ENCODE measurements at places on chromosomes 11 and 22.

DNA sequence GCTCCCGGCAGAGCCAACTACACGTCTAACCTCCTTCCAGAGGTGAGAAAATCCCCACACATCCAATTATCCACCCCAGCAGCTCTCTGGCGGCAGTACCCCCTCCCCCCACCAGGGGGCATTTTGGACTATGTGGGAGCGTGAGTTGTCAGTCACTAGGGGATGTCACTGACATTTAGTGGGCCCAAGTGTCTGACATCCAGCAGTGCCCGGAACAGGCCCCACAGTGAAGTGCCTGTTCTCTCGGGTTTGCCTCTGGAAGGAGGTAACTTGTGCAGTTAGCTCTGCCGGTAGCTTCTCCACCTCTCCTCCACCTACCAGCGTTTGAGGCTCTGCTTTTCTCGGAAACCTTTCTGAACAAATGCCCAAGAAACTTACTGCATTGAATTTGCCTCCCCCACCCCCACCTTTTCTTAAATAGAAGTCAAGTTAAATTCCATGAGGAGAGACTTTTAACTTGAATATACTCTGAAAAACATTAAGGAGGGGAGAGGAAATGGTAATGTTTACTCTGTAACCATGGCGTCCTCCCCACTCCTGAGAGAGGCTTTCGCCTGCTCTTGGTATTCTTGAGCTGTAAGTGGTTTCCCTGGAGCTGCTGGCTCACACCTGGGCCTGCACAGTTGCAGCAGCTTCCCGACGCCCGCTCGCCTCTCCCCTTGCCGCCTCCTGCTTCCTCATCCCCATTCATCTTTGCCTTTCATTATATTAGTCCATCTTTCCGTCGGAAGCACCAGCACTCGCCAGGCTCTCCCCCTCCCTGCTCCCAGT is 112.8 kb downstream of the WNT7B start:
- DNase-seq = peak; percentile 44

- DNase-seq = peak; percentile 33
These were observed at the start of gene MTFP1 for GRCh38 chr22:30425616-30426387. MTFP1 (plus strand) TSS chr22:30425768; CDS start chr22:30425880, 112 bp downstream.

- DNase-seq = no peak
These were observed 1069.4 kb downstream of the NTM start for GRCh38 chr11:132439711-132440255.

GRCh38 chr22:37762389-37762836 is 45.3 kb upstream of the GCAT start:
- no peak for DNase-seq

DNA sequence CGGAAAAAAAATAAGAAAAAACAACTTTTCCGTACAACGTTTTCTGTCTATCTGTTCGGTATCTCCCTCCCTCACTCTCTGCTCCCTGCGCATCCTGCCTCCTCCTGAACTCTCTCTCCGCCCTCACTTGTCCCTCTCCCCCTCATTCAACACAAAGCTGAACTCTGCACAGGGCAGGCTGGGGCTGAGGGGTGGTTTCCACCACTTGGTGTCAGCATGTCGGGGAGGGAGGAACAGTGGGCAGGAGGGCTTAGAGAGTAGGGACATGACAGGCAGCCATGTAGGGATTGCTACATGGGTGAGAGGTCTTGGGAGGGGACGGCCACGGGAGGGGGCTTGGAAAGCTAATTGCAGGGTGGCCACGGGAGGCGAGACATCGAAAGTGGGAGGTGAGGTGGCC is 17.6 kb downstream of the SLC22A12 start:
- no peak for DNase-seq

GRCh38 chr22:32265882-32266767 is 11.0 kb upstream of the SLC5A4 start:
- peak; percentile 34 for DNase-seq

GRCh38 chr11:82714346-82715174 is 19.1 kb downstream of the FAM181B start:
- DNase-seq = no peak

DNA sequence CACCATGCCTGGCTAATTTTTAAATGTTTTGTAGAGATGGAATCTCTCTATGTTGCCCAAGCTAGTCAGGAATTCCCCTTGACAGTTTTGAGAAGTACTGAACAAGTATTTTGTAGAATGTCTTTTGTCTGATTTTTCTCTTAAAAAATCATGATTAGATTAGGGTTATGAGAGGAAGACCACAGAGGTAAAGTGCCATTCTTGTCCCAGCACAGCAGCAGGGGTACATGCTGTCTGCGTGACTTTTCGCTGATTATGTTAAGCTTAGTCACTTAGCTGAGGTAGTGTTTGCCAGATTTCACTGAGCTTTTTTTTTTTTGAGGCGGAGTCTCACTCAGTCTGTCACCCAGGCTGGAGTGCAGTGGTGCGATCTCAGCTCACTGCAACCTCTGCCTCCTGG is 13.6 kb upstream of the NUP160 start:
- no peak for DNase-seq

GRCh38 chr11:118227865-118228785 is 3.3 kb upstream of the JAML start:
- no peak for DNase-seq

GRCh38 chr22:25630447-25630846 is 66.0 kb downstream of the GRK3 start:
- no peak for DNase-seq

- no peak for DNase-seq
These were observed 8.9 kb downstream of the HPX start for GRCh38 chr11:6431861-6432260.

- DNase-seq = no peak
These were observed 141.3 kb downstream of the ST3GAL4 start for GRCh38 chr11:126496576-126497337.

DNA sequence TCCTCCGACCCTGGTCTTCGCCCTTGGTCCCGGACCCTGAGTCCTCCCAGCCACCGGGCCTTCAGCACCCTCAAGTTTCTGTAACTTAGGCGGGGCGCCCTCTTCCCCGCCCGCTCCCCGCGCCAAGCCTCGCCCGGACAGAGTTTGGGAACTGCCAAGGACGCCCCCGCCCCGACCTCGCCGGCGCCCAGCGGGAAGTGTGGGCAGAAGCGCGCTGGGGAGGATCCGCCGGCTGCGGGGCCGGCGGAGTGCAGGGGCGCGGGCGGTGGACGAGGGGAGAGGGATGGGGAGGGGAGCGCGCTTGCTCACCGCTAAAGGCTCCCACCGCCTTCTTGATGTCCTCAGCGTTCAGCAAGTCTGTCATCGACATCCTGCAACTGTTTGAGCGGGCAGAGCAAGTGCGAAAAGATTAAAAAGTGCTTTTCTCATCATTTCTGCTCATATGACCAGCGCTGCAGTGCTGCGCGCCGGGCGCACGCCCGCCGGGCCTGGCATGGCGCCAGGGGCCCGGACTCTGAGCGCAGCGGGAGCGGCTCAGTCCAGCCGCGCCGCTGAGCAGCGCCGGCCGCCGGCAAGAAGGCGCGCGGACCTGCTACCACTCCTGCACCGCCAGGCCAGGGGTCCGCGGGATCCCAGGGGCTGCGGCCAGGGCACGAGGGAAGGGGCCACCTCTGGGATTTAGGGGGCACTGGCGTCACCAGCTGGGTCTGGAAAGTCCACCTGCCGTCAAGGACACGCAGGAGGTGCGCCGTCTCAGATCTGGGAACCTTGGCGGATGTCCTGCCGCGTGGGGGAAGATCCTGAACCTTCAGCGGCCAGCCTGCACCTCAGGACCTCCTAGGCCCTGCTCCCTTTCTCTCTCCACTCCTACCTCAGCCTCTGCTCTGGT is at the start of gene PVALB:
PVALB (minus strand) TSS at position 400 of the 889 bp plus-strand sequence; CDS start at position 370, 30 bp downstream.
- DNase-seq = no peak

GRCh38 chr11:62322524-62322923 is 14.7 kb upstream of the ASRGL1 start:
- DNase-seq = no peak

DNA sequence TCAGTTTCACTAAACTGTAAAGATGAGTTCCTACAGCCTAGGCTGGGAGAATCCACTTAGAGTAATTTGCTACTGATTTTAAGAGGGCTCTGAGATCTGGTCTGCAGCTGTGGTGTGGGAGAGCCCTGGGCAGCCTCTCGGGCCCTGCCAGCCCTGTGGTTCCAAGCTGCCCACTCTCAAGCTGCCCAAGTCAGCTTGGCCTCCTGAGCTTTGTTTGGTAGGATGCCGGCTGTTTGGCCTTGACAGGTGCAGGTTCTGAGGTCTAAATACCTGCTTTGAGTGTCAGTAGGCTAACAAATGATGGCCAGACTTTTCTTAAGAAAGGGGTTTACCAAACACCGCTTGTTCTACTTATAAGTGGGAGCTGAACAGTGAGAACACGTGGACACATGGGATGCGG is 133.3 kb upstream of the TTC12 start:
- DNase-seq = no peak
